ENCODE measurements at places on chromosomes 6 and 20. TPM values are rescaled to one million over a fixed set of nuclear protein-coding genes. Genes with fewer than 3 reads are reported as not detected.

Gene DDO
- 0.18 TPM for total RNA-seq

DNA sequence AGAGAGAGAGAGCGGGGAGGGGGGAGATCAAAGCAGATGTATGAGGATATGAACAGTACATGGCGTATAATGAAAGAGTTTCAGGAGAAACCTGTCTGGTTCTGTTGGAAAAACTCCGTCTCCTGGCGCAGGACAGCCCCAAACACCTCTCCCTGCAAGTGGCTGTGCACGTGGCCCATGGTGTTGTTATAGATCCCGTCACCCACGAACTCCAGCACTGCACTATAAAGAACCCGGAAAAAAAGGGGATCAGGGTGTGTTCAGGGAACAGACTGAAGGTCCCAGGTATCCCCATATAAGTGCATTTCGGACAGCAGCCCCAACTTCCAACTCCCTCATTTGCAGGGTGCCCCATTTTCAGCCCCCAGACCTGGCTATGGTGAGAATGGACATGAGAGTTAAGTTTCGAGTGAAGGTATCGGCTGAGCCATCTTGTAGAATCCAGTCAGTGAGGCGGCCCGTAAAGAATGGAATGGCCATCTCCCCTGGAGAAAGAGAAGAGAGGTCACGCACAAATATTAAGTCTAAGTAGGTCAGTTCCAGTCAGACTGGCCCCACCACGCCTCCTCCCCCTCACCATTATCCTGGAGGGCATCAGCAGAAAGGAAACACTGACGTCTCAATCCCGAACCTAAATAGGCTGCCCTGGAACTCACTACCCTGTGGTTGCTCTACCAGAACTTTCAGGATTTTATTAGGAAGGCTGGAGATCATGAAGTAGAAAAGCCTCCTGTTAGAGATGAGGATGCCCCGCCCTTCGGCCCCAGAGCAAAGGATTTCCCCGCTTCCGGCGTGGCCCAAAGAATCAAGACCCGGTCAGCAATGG lies 1.3 kb downstream of the TAP1 start:
- H3K4me3 ChIP-seq: peak overlapping the region; percentile 57
- H3K36me3 ChIP-seq: peaks cover 24% of the 10 kb centered on the region
- DNase-seq: no peak
- peak overlapping the region; percentile 64 for H3K27ac ChIP-seq
- H3K4me1 ChIP-seq: peaks cover 4% of the 10 kb centered on the region

Gene COL12A1
- total RNA-seq: 502 TPM

DNA sequence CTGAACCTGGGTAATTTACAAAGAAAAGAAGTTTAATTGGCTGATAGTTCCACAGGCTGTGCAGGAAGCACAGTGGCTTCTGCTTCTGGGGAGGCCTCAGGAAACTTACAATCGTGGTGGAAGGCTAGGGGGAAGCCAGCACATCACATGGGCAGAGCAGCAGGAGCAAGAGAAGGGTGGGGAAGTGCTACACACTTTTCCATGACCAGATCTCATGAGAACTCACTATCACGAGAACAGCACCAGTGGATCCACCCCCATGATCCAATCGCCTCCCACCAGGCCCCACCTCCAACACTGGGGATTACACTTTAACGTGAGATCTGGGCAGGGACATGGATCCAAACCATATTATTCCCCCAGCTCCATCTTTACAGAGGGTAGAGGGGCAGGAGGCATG lies 166.4 kb downstream of the NFATC2 start:
- no peaks in the 10 kb centered on the region for H3K4me1 ChIP-seq
- H3K27ac ChIP-seq: no peak overlapping the region
- DNase-seq: no peak
- H3K36me3 ChIP-seq: no peaks in the 10 kb centered on the region
- no peaks in the 10 kb centered on the region for H3K27me3 ChIP-seq

DNA sequence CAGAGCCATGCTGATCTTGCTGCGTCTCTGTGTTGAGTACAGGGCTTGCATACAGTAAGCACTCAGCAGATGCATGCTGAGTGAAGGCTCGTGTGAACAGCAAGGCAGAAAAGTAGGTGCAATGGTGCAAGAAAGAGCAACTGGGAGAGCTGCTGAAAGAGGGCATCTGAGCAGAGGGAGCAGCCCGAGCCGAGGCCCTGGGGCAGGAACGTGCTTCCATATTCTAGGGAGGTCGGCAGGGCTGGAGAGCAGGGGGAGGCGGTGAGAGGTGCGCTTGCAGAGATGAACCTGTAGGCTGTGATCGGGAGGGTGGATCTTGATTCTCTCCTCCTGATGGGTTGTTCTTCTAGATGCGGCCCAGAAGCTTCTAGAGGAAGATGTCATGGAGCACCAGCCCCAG lies 26.4 kb upstream of the STX16 start:
- H3K36me3 ChIP-seq: no peaks in the 10 kb centered on the region
- no peak overlapping the region for H3K4me3 ChIP-seq
- H3K27ac ChIP-seq: peak overlapping the region; percentile 83
- no peak for DNase-seq

DNA sequence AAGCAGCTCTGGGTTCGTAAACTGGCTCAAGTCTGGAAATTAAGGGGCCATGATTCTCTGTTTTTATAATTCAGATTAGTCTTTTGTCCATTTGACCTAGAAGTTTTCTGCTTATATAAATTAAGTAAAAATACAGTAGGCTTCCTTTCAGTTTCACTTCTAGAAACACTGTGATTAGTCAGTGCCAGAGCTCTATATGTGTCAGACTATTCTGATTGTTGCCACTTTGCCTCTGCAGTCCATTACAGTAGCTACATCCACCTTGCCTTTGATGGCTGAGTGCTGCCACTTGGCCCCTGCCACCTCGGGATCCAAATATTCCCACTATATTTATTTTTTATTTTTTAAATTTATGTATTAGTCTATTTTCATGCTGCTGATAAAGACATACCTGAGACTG lies 7.9 kb downstream of the ZC2HC1B start:
- H3K27me3 ChIP-seq: no peaks in the 10 kb centered on the region
- H3K36me3 ChIP-seq: no peaks in the 10 kb centered on the region
- H3K4me1 ChIP-seq: peaks cover 3% of the 10 kb centered on the region
- no peak overlapping the region for H3K4me3 ChIP-seq

- H3K27ac ChIP-seq: peak within 1 kb of the TSS; percentile 94
- peak within 1 kb of the TSS; percentile 90 for H3K4me3 ChIP-seq
- DNase-seq: peak; percentile 67
- H3K36me3 ChIP-seq: peaks cover 28% of the 10 kb centered on the region
- H3K27me3 ChIP-seq: no peaks in the 10 kb centered on the region
Observed at GRCh38 chr6:33208091-33208967, at the start of gene RING1. RING1 (plus strand) TSS chr6:33208500; CDS start chr6:33208823, 323 bp downstream.

DNA sequence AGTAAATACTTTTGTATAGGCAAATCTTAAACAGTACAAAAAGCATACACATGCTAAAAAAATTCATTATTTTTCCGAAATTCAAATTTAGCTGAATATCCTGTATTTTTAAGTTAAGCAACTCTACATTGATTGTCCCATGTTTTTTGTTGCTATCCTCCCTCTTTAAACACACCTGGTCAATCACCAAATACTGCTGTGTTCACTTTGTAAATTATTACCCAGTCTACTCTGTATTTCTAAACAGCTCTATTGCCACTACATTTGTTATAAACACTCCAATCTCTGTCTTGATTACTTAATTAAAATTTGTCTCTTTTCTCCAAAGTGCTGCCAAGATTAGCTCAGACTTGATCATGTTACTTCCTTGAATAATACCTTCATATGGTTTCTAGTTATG lies 466.5 kb upstream of the GJE1 start:
- H3K27me3 ChIP-seq: no peaks in the 10 kb centered on the region
- no peak overlapping the region for H3K4me3 ChIP-seq
- H3K4me1 ChIP-seq: no peaks in the 10 kb centered on the region
- H3K36me3 ChIP-seq: no peaks in the 10 kb centered on the region

DNA sequence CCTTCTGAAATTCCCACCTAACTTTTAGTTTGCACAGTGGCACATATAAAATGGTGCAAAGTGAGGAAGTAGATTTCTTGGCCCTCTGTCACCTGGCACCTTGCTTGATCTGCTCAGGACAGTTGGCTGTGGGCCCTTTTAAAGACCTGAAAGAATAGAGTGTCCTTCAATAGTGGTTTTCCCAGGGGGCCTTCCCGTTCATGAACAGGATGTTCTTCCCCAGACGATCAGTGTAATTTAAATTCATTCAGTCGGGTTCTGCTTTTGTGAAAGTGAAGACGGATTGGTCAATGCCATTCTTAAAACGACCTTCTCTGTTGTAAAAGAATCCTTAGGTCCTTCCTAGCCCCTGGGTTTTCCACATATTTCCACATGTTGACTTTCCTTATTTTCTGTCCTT lies 178.5 kb downstream of the SASH1 start:
- no peak overlapping the region for H3K4me3 ChIP-seq
- peaks cover 26% of the 10 kb centered on the region for H3K4me1 ChIP-seq
- no peaks in the 10 kb centered on the region for H3K27me3 ChIP-seq
- DNase-seq: no peak
- peaks cover 28% of the 10 kb centered on the region for H3K36me3 ChIP-seq

Gene SLC32A1
- total RNA-seq: not detected

DNA sequence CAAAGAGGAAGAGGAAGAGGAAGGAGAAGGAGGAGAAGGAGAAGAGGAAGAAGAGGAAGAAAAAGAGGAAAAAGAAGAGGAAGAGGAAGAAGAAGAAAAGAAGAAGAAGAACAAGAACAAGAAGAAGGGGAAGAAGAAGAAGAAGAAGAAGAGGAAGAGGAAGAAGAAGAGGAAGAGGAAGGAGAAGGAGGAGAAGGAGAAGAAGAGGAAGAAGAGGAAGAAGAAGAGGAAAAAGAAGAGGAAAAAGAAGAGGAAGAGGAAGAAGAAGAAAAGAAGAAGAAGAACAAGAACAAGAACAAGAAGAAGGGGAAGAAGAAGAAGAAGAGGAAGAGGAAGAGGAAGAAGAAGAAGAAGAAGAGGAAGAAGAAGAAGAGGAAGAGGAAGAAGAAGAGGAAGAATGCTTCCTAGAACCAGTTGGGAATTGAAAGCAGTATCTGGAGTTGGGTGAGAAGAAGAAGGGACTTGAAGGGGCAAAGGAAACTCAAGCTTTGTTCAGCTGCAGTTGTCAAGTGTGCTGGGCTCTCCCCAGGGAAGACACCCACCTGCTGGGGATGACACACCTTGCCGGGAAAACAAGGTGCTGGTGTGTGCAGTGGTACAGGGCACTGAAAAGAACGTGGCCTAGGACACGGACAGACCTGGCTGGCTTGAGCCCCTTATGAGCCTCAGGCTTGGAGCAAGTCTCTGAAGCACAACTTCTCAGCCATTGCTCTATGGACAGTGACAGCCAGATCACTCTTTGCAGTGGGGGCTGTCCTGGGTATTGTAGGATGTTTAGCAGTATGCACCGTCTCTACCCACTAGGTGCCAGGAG lies 30.1 kb upstream of the ARFGEF2 start:
- DNase-seq: no peak
- H3K27ac ChIP-seq: no peak overlapping the region
- no peaks in the 10 kb centered on the region for H3K36me3 ChIP-seq

DNA sequence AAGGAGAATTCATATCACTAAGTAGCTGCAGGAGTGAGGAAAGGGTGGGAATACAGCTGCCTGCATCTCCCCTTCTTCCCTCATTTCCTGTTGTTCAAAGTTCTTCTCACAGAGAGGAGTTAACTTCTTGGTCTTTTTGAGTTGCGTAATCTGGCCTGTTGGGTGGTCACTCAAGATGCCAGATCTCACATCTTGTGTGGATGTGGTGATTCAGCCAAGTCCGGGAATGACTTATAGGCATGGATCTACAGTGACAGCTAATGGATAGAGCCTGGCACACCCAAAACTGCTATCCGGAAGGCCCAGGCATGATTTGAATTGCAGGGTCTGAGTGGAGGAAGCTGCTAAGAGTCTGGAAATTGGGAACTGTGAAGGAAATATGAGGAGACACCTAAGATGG lies 100.2 kb upstream of the SLC35B3 start:
- H3K36me3 ChIP-seq: no peaks in the 10 kb centered on the region
- no peaks in the 10 kb centered on the region for H3K4me1 ChIP-seq
- no peak overlapping the region for H3K27ac ChIP-seq
- DNase-seq: no peak
- no peaks in the 10 kb centered on the region for H3K27me3 ChIP-seq
- no peak overlapping the region for H3K4me3 ChIP-seq

Gene NMBR
- not detected for total RNA-seq

- no peak overlapping the region for H3K27ac ChIP-seq
- H3K4me1 ChIP-seq: no peaks in the 10 kb centered on the region
- no peaks in the 10 kb centered on the region for H3K36me3 ChIP-seq
Observed at GRCh38 chr6:135753196-135753595, 98.3 kb upstream of the PDE7B start.

DNA sequence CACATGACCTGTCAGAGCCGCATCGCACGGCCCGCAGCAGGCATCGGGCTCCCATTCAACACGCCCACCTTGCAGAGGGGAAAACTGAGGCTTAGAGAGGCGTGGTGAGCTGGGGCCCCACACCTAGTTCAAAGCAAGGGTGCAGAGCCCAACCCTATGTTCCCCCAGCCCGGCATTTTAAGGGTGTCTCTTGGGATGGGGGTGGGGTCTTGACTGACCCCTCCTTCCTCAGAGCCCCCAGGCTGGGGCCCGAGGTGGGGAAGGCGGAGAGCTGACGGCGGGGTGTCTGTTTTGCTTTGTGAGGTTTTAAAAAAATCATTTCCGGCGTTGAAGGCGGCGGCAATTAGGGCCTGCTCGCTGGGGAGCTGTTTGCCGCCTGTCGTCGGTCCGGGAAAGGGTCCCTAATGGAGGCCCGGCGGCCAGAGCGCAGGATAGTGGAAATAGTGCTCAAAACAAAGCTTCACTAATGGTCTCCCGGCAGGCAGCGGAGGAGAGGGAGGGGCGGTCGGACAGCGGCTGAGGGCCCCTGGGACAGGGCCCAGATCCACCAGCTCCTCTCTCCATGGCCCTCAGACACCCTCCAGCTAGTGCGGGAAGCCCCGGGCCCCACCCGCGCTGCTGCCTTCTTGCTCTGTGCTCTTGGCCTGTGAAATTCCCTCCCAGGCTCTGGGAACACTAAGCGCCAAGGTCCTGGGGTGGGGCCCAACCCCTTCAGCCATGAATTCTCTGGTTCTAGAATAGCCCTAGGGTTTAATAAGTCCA lies 11.9 kb downstream of the VSTM2L start:
- no peaks in the 10 kb centered on the region for H3K36me3 ChIP-seq
- DNase-seq: no peak
- H3K4me1 ChIP-seq: no peaks in the 10 kb centered on the region
- peaks cover 84% of the 10 kb centered on the region for H3K27me3 ChIP-seq
- H3K4me3 ChIP-seq: no peak overlapping the region

DNA sequence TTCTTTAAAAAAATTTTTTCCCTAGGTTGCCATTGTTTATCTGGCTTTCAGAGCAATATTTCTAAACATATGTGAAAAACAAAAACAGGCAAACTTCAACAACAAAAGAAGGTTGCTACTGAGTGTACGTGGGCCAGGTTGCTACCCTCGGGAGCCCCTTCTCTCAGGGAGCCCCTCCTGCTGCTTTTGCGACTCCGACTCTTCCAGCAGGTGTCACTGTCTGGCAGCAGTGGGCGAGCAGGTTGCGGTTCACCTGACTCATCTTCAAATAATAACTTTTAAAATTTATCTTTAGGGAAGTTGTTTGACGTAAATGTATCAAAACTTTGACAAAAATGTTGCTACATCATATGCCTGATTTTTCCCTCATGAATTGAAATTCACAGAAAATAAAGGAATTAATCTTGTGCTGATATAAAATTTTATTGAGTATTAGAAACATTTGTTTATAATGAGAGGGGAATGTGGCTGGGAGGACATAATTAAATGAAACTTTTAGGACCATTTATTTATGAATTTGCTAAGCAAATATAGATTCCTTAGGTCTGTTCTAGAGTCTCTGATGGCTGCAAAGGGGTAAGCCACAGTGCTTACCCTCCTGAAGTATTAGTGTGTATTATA lies 138.8 kb downstream of the HIVEP1 start:
- DNase-seq: no peak
- H3K4me3 ChIP-seq: no peak overlapping the region
- no peaks in the 10 kb centered on the region for H3K27me3 ChIP-seq
- H3K36me3 ChIP-seq: no peaks in the 10 kb centered on the region
- H3K4me1 ChIP-seq: peaks cover 12% of the 10 kb centered on the region

GRCh38 chr20:38831049-38831691 lies 25.7 kb downstream of the PPP1R16B start:
- DNase-seq: no peak
- H3K27ac ChIP-seq: no peak overlapping the region
- H3K27me3 ChIP-seq: peaks cover 9% of the 10 kb centered on the region
- H3K4me3 ChIP-seq: no peak overlapping the region
